ENCODE measurements at places on chromosomes 1 and 21.

GRCh38 chr21:45592208-45592619, 50.0 kb upstream of the SLC19A1 start:
- peak; percentile 38 for DNase-seq

DNA sequence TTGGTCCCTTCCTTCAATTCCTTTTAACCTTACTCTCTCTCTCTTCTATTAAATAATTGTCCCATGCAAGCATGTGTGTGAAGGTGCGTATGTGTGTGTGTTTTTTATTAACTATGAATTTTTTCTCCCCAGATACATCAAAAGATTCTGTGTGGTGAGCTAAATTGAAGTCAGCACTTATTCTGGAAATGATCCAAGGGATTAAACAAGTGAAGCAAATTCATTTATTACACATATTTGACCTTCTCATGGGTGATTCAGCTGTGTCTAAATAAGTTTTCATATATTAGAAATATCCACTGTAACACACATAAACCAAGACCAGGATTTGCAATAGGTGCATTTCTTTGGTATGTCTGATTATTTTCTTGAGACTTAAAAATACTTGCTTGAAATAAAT, 24.3 kb downstream of the CHODL start:
- no peak for DNase-seq

GRCh38 chr1:24294228-24294672, 24.9 kb upstream of the GRHL3 start:
- DNase-seq: no peak

- DNase-seq: no peak
Observed at GRCh38 chr1:173056365-173056764, 5.6 kb upstream of the TNFSF18 start.

- peak; percentile 2 for DNase-seq
Observed at GRCh38 chr1:46166521-46167462, 8.1 kb upstream of the TSPAN1 start.

- no peak for DNase-seq
Observed at GRCh38 chr1:53835491-53835890, 2.6 kb downstream of the NDC1 start.

DNA sequence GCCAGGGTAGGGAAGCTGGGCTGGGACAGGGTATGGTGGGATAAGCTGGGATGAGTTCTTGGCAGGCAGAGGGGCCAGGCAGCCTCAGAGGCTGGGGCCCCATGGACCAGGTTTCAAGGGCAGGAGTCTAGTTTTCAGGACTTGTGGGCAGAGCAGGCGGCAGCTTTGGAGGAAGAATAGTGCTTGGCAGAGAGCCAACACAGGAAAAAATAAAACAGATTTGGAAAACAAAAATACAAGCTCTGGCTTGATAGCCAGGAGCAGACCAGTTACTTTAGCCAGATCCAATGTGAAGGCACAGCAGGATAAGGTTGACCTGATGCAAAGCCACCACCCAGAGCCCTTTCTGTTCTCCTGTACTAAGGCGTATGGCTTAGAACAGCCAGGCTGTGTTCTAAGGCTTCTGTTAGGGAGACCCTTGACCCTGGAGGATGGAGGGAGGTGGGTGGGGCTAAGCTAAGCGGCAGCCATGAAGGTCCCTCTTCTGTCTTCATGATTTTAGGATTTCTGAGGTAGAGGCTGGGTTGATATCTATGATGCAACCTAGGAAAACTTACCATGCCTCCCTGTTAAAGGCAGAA, 5.5 kb downstream of the TRAF5 start:
- DNase-seq: no peak

DNA sequence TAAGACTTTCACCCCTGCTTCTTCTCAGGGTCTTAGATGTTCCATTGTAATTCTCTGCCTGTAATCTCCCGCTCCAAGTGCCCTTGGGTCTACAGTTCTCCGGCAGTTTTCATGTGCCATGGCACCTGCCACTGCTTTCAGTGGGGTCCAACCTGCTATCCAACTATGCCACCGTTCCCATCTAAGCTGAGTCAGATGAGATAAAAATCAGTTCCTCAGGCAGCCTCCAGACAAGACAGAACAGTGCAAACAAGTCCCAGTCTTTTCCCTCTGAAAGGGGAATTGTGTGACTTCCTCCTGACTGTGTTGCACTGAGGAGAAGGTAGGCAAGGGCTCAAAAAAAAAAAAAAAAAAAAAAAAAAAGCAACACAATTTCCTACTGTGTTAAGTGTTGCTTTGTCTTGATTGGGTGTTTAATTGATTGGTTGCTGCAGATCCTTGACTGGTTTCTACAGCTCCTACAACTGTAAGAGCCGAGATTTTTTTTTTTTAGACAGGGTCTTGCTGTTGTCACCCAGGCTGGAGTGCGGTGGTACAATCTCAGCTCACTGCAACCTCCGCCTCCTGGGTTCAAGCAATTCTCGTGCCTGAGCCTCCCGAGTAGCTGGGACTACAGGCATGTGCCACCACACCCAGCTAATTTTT, 50.7 kb downstream of the EBNA1BP2 start:
- DNase-seq: no peak

DNA sequence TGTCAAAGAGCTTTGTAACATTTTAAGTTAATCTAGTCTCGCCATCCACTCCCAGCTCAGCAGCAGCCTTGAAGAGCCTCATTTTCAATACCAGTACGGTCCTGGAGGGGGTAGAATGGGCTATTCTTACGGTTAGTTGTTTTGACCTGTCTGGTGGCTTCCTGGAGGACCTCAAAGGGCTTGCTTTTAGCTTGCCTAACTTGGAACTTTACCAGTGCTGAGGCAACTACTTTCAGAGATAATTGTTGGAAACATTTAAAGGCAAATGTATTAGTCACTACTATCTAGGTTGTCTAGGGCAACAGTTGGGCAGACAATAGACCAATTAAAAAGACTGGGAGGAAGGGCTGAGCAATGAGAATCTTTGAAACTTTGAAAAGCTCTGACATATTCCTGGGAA, 56.0 kb downstream of the TTLL7 start:
- no peak for DNase-seq

- DNase-seq: no peak
Observed at GRCh38 chr1:90386899-90387720, 330.0 kb downstream of the BARHL2 start.

DNA sequence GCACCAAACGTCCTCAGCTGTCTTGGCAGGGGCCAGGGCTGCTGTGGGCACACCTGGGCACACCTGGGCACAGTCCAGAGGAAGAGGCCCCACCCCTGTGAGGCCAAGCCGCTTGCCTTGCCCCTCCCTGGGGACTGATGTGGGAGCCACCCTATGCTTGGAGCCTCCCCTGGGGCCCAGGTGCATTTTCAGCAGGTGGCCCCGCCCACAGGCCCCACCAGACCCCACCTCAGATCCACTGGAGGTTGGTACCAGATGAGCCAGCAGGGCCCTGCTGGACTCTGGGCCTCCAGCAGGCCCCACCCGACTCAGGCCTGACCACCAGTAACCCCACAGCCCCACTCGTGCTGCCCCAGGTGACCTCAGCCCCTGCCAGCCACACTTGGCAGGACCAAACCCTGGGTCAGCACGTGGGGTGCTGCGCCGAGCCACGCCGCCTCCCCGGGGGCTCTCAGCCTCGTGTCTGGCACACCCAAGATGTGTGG, 8.8 kb downstream of the SLC19A1 start:
- DNase-seq: no peak

GRCh38 chr1:209493559-209493958, 90.0 kb upstream of the CAMK1G start:
- DNase-seq: no peak

DNA sequence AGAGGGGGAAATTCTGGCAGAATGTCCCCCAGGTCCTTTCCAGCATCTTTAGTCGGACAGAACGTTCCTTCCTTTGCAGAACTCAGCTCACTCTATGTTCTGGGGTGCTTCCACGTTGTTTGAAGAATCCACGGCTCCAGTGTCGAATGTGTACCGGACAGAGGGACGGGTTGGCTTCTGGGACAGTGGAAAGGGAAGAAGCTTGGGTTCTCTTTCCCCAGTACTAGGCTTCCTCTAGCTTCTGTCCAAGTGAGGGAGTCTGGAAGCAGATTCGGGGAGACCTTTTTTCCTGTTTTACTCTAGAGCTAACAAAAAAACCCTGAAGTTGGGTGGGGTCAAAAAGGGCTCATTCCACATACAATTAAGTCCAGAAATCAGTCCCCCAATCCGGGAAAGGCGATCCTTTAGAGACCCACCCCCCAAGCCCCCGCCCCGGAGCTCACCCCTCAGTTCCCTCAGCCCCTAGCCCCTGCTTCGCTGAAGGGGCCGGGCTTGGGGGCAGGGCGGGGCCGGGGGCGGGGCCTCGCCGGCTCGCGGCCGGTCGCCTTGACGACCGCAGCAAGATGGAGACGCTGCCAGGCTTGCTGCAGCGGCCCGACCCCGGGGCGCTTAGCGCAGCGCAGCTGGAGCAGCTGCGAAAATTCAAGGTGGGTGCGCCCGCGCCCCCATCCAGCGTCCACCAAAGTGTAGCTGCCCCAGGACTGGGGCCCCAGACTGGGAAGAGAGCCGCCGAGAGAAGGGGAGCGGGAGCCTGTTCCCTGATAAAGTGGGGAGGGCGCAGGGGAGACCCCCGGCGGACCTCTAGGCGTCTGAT, at the start of gene RIIAD1:
Gene RIIAD1 (plus strand): TSS at position 549 of the 814 bp plus-strand sequence. CDS start 15 bp downstream, at position 564.
- DNase-seq: peak; percentile 18

DNA sequence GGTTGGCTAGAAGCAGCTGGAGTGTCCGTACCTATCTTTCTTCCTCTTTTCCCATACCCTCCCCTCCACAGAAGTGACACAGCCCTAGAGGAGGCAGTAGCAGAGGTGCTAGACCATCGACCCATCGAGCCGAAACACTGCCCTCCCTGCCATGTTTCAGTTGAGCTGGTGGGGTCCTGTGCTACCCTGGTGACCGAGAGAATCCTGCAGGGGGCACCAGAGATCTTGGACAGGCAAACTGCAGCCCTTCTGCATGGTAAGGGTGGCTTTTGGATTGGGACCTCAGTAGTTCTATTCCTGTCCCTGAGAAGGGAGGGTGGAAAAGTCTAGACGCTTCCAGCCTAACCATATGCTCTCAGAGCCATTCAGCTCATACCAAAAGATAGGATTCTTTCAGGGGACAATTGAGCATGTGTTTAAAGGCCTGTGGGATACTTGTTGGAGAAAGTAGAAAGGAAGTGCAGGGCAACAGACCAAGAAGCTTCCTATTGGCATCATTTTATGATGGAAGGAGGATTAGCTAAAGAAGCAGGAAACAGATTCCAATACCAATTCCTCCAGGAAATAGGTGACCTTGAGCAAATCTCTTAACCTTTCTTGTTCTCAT, 11.7 kb upstream of the BNIPL start:
- DNase-seq: peak; percentile 52

GRCh38 chr1:62228136-62228882, 33.7 kb downstream of the L1TD1 start:
- no peak for DNase-seq

GRCh38 chr1:163271535-163271934, 50.2 kb upstream of the NUF2 start:
- DNase-seq: no peak

DNA sequence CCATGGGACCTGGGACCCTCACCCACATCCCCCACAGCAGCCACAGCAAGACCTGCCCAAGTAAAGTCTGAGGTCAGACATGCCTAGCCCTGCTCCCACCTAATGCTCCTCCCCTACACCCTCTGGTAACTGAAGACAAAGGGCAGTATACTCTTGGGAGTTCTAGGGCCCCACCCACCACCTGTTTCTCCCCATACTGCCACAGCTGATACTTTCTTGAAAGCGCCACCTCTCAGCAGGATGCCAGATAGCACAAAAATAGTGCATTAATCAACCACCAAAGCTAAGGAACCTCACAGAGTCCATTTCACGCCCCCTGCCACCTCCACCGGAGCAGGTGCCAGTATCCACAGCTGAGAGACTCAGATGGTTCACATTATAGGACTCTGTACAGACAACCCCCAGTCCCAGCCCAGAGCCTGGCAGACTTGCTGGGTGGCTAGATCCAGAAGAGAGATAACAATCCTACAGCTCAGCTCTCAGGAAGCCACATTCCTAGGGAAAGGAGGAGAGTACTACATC, 238.1 kb downstream of the LRRC40 start:
- no peak for DNase-seq

- no peak for DNase-seq
Observed at GRCh38 chr1:227816750-227817446, 1.4 kb downstream of the PRSS38 start.

DNA sequence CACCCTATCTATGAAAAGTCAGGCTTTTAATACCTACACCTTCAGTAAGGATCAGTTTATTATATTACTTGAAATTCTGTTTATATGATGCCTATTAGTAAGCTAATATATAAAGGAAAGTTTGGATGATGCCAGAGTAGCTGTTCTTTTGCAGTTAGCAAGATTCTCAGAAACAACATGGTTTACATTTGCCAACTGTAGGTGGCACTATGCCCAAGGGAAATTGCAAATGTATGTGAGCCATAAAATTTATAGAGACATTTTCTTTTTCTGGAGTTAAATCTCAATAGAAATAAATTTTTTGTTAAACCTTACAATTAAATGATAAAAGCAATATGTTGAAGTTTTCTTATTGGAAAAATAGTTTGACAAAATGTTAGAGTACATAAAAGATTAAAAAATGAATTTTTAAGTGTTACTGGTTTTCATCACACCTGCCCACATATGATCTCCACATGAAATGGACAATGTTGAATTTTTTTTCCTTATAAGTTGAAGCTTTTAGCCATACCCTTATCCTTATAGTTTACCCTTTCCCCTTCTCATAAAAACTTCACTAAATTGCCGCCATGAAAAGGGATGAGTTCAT, 32.1 kb upstream of the EPHX4 start:
- no peak for DNase-seq

- DNase-seq: no peak
Observed at GRCh38 chr1:64861611-64862010, 104.7 kb downstream of the JAK1 start.

DNA sequence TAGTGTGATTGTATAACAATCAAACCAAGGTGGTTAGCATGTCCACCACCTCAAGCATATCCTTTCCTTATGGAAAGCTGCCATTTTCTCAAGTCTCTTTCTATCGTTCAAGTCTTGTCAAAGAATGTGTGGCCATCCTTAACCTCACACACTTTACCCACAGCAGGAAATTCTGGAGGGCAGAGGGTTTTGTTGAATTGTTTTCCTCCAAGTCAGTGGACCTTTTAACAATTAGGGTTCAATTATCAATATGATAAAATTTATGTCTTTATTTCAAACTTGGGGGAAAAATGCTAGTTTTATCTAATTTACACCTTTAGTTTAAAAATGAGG, 14.2 kb upstream of the PTPRC start:
- no peak for DNase-seq

DNA sequence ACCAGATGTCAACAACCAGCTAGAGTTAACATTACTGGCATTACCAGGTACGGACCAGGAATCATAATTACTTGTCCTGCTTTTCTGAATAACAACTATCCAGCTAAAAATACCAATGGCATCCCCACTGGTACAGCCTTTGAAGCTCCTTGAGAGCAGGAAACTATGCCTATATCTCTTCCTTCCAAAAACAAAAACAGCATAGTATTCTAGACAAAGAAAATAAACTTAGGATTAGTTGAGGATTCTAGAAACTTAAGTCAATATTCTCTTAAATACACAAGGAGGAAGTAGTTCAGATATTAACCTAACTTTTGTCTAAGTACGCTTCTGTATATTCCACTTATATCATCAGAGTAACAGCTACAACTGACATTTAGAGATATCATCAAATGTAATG, 3.0 kb downstream of the FUBP1 start:
- DNase-seq: no peak
